Fibroblast of villous mesenchyme (primary cell): ENCODE measurements at places on chromosomes 13 and 19.

DNA sequence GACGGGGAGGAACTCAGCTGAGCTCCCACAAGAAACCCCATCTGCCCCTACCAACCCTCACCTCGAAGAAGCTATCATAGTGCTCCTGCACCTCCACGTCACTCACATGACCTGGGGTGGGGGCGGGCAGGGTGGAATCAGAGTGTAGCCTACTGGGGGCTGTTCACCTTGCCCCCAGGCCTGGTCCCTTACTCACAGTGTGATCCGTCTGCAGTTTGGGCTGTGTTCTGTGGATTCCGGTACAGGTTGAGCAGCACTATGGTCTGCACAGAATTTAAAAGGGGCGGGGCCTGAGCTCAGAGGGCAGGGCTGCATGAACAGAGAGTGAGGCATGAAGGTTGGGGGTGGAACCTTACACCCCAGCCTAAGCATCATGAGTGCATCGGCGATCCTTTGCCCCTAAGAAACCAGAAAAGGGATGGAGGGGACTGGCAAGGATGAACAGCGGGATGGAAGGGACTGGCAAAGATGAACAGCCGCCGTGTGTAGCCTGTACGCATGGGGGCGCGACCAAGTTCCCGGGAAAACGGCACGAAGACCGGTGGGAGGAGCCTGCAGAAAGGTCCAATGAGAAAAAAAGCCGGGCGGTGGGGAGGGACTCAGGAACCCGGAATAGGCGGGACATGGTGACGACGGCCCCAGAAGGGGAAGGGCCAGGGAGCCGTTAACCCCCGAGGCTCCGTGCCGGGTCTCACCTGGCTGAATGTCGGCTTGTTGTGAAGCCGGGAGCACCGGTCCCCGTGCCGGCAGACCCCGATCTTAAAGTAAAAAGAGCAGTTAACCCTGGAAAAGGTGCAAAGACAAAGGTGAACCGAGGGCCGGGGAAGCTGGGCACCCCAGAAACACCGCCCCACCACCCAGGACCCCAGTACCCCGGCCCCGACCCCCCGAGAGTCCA lies 539 bp downstream of the U2AF1L4 start:
- DNase-seq = peak; percentile 97

DNA sequence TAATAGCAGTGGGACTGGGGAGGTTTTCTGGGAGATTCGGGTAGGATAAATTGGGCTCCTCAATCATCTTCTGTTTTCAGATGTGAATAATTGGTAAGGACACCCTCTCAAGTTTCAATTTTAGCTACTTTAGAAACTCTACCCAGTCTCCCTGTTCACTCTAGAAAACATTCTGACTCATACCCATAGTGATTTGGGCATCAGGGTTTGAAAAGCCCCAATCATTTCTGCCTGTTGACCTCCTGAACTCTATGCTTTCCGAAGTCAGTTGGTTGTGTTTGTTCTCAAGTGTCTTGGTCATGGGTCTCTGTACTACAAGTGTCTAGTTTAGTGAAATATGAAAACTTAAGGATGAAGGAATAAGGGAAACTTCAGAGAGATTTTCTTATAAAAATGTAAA lies 911.3 kb upstream of the GPC6 start:
- DNase-seq = no peak

DNA sequence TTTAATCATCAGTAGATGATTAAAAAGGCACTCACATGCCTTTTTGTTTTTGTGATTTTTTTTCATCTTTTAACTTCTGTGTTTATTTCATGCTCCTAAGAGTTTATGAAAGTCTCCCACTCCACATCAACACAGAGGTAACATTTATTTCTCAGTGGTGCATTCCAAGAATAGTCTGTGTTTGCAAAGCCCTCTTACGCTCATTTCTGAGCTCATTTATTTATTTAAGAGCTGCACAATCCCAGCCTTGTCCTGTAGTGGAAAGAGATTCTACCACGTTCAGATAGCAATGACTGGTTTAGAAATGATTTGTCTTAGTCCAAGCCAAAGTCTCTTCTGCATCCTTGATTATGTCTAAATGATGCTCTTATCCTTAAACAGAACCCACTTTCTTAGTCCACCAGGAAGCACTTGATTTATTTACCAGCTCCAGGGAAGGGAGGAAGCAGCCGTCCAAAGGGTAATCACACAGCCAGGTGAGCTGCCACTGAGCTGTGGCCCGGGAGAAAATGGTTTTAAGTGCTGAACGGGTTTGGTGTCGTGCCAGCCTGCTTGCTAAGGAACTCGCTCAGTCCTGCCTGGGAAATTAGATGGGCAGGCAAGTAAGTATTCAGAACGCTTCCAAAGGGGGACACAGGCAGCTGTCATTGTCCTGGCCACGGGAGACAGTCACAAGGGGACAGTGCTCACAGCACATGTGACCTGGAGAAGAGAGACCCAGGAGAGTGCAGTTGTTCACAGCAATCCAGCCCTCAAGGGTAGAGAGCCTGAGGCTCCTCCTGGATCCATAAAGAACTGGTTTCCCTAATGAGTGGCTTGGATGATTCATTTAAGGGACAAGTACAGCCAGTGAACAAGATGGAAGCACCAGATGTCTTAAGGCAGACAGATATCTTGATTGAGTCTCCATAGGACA lies 131.8 kb upstream of the WASF3 start:
- DNase-seq = no peak

DNA sequence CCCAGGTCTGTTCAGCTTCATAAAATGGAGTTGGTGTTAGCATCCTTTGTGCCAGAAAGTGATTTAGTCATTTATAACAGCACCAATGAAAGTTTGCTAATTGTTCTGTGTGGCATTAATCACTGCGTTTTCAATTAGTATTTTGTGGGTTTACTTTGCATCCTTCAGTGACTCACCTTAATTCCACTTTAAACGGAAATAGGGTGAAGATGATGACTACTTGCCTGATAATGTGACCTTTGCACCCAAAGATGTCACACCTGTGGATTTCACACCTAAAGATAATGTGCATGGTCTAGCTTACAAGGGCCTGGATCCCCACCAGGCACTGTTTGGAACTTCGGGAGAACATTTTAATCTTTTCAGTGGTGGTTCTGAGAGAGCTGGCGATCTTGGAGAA lies 15.0 kb downstream of the GPATCH1 start:
- no peak for DNase-seq

DNA sequence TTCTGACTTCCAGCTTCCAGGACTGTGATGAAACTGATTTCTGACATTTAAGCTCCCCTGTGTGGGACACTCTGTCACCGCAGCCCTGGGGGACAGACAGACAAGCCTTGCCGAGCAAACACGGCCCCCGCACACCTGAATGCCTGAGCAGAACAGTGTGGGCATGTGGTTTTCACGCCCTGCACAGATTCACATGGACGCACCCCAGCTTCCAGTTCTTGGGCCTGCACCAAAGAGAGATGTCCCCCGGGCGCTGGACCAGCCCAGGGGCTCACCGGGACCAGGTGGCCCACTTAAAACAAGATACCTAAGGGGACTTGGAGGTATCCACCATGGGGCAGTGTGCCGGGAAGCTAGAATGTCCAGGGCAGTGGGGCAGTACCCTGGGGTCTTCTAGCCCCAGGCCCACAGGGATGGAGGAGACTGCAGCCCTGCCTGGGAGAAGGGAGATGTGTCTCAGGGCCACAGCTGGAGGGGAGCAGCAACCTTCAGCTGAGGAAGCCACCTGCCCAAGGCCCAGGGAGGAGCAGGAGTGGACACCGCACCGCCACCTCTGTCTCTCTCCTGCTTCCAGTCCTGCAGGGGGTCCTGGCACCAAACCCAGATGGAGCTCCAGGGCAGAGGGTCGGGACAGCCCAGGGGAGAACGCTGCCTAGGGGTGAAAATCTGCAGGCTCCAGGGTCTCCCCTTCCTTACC lies 50.5 kb downstream of the SOX1 start:
- DNase-seq = no peak

- no peak for DNase-seq
Measured at GRCh38 chr13:25300861-25301346, 521 bp upstream of the NUP58 start.

GRCh38 chr19:55340784-55341147 lies 1.1 kb downstream of the KMT5C start:
- no peak for DNase-seq

GRCh38 chr19:38183251-38183897 lies 40.6 kb downstream of the DPF1 start:
- DNase-seq = peak; percentile 28

- no peak for DNase-seq
Measured at GRCh38 chr19:29233591-29233990, 20.6 kb upstream of the UQCRFS1 start.

- DNase-seq = no peak
Measured at GRCh38 chr13:73602295-73602694, 531.9 kb downstream of the KLF12 start.

DNA sequence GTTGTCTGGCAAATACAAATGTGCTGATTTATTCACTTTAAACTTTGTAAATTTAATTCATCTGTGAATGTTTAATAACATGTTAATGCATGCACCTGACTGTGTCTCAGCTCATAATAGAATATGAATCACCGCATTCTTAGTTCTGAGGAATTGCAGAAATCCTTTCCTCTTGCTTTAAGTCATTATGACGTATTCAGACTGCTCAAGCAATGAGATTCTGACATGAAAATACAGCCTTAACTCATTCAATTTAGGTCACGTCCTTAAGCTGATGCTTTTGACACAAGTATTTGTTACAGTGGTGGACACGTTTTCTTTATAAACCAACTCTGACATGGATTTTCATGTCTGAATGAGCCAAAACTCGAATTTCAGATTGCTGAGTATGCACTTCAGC lies 541.0 kb upstream of the KLF12 start:
- DNase-seq = peak; percentile 6

GRCh38 chr19:49573425-49573824 lies 6.9 kb downstream of the NOSIP start:
- no peak for DNase-seq

DNA sequence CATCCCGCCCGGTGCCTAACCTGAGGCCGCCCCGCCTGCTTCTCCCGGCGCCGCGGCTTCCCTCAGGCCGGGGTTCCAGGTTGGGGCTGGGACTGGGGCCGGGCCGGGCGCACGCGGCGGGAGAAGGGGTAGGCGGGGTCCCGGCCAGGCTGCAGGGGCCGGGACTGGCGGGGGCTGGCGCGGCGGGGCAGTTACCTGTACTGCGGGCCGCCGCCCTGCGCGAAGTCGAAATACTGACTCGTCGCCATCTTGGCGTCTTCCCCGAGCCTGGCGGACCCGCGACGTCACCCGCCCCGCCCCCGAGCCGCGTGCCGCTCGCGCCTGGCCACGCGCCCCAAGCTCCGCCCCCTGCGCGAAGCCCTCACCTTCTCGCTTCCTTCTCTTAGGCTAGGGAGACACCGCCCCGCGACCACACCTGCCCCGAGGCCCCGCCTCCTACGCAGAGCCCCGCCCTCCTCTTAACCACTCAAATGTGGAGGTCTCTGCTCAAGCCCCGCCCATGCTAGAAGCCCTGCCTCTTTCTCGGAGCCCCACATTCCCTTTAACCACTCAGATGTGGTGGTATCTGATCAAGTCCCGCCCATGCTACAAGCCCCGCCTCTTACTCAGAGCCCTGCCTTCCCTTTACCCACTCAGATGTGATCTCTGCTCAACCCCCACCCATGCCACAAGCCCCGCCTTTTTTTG lies at the start of gene ZFR2:
TSS of gene ZFR2 (minus strand) at position 269 of the 687 bp plus-strand sequence. CDS start at position 248, 21 bp downstream.
- no peak for DNase-seq

DNA sequence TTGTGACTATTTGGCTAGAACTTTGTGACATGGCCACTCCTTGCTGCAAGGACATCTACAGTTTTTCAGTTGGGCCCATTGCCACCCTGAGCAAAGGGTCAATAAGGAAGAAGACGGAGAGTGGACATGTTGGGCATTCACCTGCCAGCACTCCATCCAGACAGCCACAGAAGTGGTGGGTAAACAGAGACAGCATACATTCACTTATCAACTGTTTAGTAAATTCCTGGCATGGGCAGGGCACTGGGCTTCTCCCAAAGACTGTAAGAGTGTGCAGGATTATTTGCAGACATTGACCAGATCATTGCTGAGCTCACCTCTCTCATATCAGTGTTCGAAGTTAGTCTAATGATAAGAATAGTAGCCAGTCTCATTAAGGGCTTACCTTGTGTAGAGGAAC lies 29.2 kb downstream of the SIPA1L3 start:
- DNase-seq = no peak

DNA sequence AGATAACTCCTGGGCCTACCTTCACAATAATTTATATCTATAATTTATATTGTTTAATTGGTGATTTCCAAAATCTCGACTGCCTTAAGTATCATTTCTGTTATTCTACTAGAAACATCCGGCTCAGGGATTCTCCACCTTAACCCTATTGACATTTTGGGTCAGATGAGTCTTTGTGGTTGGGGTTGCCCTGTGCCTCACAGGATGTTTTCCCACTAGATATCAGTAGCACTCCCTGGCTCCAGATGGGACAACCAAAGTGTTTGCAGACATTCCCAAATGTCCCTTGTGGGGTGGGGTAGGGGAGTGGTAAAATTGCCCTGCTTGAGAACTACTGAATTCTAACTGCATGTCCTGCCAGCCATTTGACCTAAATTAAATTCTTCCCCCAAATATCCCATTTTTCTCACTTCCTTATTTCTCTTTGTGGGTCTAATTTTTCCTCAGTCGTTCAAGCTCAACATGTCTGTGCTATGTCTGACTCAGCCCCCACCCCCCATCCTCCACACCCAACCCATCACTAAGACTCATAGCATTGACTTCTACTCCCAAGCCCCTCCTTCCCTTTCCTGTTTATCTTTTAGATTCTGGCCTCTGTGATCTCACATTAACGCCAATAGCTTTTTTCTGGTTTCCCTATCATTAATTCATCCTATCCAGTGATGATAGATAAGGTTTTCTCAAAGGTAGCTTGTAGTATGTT lies 545.1 kb downstream of the EFNB2 start:
- DNase-seq = no peak

- peak; percentile 52 for DNase-seq
Measured at GRCh38 chr13:59906413-59907049, 257.2 kb downstream of the DIAPH3 start.

DNA sequence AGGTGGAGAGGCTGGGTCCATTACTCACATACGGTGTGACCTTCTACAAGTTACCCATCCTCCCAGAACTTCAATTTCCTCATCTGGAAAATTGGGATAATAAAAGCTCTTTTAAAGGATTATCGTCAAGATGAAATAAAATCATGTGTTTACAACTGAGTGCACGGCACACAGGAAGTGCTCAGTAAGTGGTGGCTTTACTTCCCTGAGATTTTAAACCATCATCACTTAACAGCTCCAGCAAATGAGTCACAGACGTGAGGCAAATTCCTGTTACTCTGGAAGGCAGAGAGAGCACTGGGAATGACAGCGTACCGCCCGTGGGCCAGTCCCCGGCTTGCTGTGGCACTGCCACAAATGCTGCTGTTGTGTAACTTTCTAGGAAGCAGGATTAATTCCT lies 64.1 kb downstream of the MRPL57 start:
- peak; percentile 66 for DNase-seq
